Stimulated activated CD8-positive, alpha-beta memory T cell treated with anti-CD3 and anti-CD28 coated beads, Interleukin-7, amount 100 ng/mL, for 4 hours (primary cell): ENCODE measurements at places on chromosomes 12 and 14.

GRCh38 chr12:19397534-19397933, 41.8 kb upstream of the AEBP2 start:
- DNase-seq, result no peak

- DNase-seq, result peak; percentile 11
These were observed 5.7 kb upstream of the NOS1 start for GRCh38 chr12:117367006-117367638.

GRCh38 chr14:76104802-76105355, 46.8 kb upstream of the GPATCH2L start:
- no peak for DNase-seq

GRCh38 chr12:18261906-18262305, 588 bp downstream of the PIK3C2G start:
- no peak for DNase-seq

DNA sequence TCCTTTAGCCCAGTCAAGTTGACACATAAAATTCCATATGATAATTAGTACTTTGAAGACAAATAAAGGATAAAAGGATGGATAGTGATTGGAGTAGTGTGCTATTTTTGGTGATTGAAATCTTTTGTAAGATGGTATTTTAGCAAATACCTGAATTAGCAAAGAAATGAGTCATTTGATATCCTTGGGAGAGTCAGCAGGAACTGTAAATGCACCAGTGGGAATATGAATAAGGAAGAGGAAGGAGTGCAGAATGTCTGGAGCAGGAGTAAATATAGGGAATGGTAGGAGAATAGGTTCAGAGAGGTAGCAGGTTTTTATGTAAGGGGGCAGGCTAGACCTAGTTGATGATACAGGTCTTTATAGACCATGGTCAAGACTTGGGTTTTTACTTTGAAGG, 75.0 kb downstream of the TRMT5 start:
- no peak for DNase-seq

DNA sequence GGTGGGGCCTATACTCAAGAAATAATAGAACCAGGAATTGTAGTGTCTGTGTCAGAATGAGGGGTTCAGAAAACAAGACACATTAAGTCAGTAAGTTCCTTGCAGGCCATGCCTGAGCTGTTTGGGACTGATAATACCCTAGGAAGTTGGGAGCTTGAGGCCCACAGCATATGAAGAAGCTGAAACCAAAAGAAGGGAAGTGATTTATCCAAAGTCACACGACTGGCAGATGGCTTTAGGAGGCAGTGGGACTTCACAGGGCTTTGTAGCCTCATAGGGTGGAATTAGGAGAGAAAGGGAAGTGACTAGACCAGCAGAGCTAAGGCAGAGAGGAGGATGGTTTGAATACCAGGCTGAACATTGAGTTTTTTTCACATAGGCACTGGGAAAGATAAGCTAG, 56.6 kb upstream of the SRSF5 start:
- DNase-seq, result no peak

- DNase-seq, result no peak
These were observed 41.6 kb downstream of the CHST11 start for GRCh38 chr12:104498211-104498801.

DNA sequence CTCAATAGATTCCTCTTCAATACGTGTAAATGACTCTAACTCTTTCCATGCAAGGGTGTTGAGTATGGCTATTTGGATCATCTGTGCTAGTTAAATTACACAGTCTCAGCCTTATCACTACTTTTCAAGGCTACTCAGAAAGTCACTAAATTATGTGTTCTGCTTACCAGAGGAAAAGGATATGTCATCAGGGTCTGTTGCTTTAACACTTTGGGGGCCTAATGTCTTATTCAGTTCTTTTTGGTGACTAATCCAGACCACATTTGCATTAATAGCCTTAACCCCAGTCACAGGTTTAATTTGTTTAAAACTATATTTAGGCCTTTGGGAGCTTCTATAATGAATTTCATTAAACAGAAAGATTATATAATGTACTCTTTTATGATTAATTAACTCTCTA, 649.3 kb downstream of the RPS29 start:
- DNase-seq, result no peak

- no peak for DNase-seq
These were observed 118.6 kb downstream of the TRMT5 start for GRCh38 chr14:60862283-60862682.

DNA sequence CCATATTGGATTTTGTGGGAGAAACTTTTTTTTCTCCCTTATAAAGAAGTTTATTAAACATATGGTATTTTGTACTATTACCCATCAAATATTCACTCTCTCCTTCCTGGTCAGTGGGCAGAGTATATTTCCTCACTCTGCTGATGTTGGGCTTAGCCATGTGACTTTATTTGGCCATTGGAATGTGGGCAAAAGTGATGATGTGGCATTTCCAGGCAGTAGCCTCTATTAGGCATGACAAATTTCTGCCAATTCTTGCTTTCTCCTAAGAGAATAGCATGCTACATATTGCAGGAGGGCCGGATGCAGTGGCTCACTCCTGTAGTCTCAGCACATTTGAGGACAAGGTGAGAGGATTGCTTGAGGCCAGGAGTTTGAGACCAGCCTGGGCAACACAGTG, 24.4 kb upstream of the WSCD2 start:
- DNase-seq, result no peak

DNA sequence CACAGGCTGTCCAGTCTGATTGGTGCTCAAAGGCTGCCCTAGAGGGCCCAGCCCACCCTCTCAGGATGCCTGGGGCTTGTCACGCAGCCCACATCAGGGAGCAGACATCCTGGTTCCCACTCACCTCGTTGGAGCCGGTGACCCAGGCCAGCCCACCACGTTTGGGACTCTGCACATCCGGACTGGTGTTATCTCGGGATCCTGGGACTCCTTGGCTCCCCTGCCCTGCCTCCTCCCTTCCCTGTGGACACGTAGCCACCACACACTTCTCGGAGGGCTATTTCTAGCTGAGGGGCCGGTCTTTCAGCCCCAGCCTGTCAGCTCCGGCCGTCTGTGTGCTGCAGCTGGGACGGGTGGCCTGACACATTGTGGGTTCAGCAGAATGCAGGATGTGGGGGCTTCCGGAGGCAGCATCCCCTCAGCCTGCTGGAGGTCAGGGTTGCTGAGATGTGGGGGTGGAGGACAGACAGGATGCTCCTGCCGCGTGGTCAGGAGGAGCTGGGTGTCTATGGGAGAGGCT, 12.8 kb upstream of the FGF23 start:
- no peak for DNase-seq

DNA sequence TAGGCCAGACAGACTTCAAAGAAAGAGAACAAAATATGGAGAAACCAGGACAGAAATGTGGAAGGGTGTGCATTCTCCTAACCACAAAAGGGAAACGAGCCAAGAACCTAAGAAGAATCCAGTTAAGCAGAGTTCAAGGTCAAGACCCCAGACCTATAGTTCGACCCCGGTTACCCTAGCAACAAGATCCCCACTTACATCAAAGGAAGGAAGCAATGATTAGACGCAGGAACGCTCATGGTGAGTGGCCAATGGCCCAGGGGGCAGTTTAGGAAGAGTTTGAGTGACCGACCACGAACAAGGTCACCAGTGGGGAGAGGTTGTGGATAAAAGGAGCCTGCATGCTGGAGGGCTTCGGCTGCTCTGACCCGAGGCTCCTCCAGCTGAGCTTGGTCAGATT, 36.2 kb downstream of the OAS2 start:
- no peak for DNase-seq

DNA sequence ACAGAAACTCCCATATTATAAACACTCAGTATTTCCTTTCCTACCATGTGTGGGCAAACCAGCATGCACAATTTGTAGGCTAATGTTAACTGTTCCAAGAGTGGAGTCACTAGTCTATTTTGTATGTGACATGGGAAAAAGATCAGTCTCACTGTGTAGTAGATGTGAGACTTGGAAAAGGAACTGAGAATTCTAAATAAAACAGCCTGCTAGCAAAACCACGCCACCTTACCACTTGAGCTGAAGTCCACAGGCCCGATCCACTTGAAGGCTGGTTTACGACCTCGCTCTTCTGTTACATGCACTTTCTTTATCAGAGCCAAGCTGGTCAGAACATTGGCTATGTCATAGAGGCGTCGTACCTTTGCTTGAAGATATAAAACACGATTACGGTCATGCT, 22.5 kb downstream of the E2F7 start:
- no peak for DNase-seq

DNA sequence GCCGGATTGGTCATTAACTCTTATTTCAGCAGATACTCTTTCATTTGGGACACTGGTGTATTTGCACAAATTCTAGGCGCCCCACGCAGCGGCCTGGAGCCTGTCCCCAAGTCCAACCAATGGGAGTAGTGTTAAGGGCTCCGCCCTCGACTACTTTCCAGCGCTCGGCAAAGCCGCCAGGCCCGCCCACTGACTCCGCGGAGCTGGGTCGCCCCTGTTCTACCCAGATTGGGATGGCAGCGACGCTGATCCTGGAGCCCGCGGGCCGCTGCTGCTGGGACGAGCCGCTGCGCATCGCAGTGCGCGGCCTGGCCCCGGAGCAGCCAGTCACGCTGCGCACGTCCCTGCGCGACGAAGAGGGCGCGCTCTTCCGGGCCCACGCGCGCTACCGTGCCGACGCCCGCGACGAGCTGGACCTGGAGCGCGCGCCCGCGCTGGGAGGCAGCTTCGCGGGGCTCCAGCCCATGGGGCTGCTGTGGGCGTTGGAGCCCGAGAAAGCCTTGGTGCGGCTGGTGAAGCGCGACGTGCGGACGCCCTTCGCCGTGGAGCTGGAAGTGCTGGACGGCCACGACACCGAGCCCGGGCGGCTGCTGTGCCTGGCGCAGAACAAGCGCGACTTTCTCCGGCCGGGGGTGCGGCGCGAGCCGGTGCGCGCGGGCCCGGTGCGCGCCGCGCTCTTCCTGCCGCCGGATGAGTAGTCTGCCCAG, at the start of gene ACOT6:
ACOT6 (plus strand) TSS at position 179 of the 707 bp plus-strand sequence; CDS start at position 234, 55 bp downstream.
- DNase-seq, result peak; percentile 15

- no peak for DNase-seq
These were observed 67.3 kb downstream of the SPTB start for GRCh38 chr14:64812412-64812811.

DNA sequence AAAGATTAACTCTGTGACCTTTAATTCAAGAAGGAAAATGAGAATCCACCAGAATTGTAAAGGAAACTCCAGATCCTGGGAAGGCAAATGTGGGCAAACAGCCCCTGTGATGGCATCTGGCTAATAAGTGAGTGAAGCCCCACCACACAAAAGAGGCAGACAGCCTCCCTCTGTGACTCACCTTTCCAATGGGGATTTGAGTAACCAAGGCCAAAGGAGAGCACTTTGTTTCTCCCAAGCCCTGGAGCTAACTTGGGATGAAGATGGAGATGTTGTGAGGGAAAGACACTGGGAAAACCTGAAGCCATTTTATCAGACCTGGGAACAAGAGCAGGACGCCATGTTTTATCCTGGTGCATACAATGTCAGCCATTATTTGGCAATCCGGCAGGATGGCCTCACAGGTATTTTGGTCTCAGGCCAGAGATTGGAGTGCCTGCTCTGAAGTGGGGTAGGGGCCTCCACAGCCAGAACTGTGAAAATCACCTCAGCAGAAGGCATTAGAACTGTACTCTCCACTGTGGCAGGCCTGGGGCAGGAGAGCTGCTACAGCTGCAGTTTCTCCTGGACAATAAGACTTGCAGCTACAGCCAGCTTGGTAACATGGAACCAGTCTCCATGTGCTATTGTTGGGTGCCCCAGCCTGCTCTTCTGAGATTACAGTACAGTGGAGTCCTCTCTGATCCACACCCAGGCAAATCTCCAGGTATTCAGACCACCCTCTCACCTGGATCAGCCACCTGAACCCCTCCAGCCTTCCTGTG, 96.6 kb upstream of the PCED1B start:
- no peak for DNase-seq

DNA sequence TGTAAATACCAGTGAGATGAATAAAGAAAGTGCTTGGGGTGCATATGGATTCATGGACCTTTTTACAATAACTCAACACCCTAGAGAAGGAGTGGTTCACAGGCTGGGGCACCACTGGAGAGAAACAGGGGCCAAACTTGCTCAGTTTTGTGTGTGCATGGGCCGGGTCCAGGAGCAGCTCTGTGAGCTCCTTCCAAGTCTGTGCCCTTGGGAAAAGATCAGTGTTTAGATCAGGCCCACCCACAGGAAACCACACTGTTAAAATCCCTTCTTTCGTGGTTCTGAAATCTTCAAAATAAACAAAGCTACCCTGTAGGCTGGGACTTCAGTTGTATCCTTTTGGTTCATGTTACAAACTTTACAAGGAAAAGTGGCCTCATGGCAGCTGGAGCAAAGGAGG, 156.1 kb upstream of the TMEM260 start:
- no peak for DNase-seq

- no peak for DNase-seq
These were observed 176.3 kb upstream of the DIO2 start for GRCh38 chr14:80387563-80387981.

- DNase-seq, result no peak
These were observed 42.3 kb downstream of the FAR2 start for GRCh38 chr12:29191267-29191850.

DNA sequence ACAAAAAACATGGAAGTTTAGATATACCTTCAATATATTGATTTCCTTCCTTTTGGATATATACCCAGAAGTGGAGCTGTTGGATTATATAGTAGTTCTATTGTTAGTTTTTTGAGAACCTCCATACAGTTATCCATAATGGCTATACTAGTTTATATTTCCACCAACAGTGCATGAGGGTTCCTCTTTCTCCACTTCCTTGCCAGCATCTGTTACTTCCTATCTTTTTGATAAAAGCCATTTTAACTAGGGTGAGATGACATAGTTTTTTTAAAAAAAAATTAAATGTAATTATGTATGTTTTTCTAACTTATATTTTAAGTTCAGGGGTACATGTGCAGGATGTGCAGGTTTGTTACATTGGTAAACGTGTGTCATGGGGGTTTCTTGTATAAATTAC, 10.0 kb upstream of the SLC38A4 start:
- no peak for DNase-seq

DNA sequence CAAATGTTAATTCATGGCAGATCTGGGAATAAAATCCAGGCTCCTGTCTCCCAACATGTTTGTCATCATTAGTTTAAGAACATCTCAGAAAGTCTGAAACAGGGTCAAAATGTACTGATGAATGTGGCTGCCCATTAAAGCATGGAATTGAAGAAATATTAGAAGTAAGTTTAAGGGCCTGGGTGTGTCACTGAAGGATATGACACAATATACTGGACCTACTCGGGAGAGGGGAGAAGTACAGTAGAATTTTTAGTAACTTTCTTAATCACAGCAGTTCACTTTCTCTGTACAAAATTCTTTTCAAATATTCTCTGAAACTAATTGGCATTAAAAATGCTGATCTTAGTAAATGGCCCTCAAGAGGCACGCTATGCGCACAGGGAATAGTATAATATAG, 185.5 kb downstream of the ETV6 start:
- no peak for DNase-seq

- no peak for DNase-seq
These were observed 172.0 kb upstream of the PELI2 start for GRCh38 chr14:55946231-55946630.

DNA sequence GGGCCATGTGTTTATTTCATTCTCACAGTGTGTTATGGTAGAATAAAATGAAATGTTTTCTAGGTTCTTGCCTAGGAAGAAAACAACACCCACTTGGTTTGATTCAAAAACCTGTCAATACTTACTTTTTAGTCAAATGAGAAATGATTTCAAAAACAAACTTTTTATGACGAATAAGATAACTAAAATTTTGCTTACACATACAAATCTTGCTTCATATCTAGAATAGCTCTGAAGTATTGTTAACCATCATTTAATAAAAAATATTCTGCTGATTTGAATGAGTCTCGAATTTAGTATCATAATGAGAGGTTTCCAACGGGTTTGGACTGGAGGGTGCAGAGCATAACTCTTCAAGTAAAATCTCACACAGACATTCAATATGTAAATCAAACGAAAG, 23.2 kb downstream of the SLCO1C1 start:
- no peak for DNase-seq

GRCh38 chr14:50928002-50928635, 16.2 kb downstream of the PYGL start:
- no peak for DNase-seq
